ENCODE measurements at places on chromosomes 5 and 9.
A peak's percentile ranks its signal among the peaks of the same experiment; 100 is the strongest.

DNA sequence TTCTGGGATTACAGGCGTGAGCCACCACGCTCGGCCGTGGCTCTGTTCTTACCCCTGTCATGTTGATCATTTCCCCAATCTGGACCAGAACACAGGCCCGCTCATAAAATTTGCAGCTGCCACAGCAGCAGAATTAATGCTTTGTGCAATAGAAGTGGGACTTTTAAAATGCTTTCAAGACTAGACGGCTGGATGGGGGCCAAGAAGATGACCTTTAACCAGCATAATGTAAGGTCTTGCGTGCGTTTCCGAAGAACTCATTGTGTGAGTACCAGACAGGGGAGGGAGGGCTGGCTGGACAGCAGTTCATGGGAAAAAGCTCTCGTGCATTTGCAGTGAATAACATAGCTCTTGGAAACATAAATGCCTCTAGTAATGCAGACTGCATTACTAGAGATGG, 3.5 kb upstream of the WDR38 start:
- DNase-seq, result no peak

DNA sequence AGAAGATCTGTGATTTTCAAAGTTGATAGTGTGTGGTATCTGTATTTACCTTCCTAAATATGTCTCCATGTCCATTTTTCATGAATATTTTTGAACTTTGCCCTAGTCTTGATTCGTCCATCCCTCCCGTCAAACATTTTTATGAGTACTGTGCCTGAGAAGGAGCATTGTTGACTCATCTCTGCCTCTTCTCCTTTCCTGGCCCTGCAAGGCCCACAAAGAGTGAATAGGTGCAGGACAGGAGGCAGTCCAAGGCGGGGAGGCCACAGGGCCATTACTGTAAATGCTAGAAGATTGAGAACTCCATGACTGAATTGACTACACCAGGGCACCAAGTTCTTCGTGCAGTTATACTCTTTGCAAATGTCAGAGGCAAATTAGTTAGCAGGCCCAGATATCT, 200.9 kb downstream of the ZSWIM6 start:
- DNase-seq, result no peak

GRCh38 chr5:146815411-146815810, 63.1 kb downstream of the PPP2R2B start:
- no peak for DNase-seq

DNA sequence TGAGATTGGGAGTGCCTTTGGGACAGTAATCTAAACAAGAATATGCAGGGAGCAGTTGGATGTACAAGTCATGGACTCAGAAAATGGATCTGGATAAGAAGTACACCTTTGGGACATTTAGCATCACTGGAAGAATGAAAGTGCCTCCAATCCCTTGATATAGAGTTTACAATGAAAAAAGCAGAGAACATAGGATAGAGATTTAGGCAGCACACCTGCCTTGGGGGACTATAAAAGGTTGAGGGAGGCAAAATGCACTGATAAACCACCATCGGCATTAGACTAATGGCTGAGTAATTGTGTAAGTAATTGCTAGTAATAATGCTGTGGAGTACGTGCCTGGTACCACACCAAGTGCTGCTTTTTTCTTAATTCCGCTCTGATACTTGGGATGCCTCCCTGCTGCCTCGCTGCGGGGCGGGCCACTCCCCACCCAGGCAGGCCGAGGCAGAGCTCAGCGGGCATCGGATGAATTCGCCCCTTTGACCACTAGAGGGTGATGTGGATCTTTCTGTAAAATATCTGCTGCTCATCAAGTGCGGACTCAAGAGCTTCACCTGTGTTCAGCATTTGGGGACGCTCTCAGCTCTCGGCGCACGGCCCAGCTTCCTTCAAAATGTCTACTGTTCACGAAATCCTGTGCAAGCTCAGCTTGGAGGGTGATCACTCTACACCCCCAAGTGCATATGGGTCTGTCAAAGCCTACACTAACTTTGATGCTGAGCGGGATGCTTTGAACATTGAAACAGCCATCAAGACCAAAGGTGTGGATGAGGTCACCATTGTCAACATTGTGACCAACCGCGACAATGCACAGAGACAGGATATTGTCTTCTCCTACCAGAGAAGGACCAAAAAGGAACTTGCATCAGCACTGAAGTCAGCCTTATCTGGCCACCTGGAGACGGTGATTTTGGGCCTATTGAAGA, 99.9 kb downstream of the ANKRD18B start:
- peak; percentile 50 for DNase-seq

GRCh38 chr5:54743997-54744788, 226.6 kb downstream of the SNX18 start:
- DNase-seq, result peak; percentile 16

GRCh38 chr5:33743099-33743498, 148.7 kb downstream of the ADAMTS12 start:
- no peak for DNase-seq

- no peak for DNase-seq
Observed at GRCh38 chr5:9337928-9338595, 207.8 kb downstream of the SEMA5A start.

- DNase-seq, result no peak
Observed at GRCh38 chr5:43245724-43246385, 53.8 kb downstream of the NIM1K start.
